A673 (cell line): ENCODE measurements at places on chromosomes 12 and 14. TPM values are rescaled to one million over a fixed set of nuclear protein-coding genes. Genes with fewer than 3 reads are reported as not detected.

- DNase-seq: peak; percentile 47
Observed at GRCh38 chr12:94650143-94651056, at the start of gene TMCC3. Gene TMCC3 (minus strand): TSS chr12:94650557. CDS start chr12:94650430, 127 bp downstream.

DNA sequence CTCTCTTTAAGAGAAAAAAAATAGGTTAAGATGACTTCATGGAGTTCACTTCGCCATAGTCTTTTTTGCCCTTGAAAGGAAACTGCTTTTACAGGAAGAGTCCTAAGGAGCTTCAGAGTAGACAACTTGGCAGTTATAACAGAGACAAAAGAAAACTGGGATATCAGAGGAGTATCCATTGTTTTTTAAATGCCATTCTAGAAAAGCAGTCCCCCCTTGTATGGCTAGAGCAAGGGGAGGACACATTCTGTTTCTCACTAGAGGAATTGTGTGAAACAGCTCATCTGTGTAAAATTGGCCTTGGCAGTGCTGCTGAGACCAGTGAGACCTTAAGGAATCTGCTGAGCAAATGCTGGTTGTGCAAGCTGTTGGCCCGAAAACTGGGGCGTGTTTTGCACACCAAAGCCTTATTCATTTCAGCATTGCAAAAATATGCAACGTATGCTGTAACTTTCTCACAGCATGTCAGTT, 128.0 kb downstream of the GPR135 start:
- no peak for DNase-seq

GRCh38 chr12:108454539-108455139, 60.4 kb upstream of the FICD start:
- no peak for DNase-seq

GRCh38 chr12:110684312-110684836, 4.5 kb downstream of the HVCN1 start:
- no peak for DNase-seq

DNA sequence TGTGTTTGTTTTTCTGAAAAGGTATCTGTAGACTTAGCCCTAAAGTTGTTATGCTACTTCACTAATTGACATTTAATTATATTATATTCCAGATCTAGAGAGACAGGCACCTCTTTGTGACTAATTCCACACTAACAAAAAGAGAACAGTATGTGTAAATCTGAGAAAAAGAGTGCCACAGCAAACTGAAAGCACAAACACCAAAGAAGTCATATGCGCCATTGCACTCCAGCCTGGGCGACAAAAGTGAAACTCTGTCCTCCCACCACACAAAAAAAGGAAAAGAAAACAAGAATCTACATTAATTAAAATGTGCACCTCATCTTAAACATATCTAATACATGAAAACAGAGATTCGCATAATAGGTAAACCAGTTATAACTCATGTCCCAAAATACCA, 4.4 kb upstream of the CSRNP2 start:
- DNase-seq: no peak

The FOXG1 gene
- total RNA-seq: 0.09 TPM in 1 of 2 replicates, not detected in the other

The GLI1 gene
- total RNA-seq: 22.4 and 22.6 TPM in 2 replicates

The NPAS3 gene
- total RNA-seq: 15.6 and 16.5 TPM in 2 replicates

The TSHR gene
- total RNA-seq: not detected in 2 replicates

The MORN3 gene
- 0.58 and 0.96 TPM in 2 replicates for total RNA-seq
